ENCODE measurements at places on chromosomes 7 and 10.

GRCh38 chr7:33412331-33412730 is 283.0 kb downstream of the BBS9 start:
- no peak for DNase-seq

GRCh38 chr7:50470250-50471163 is 20.4 kb upstream of the FIGNL1 start:
- no peak for DNase-seq

DNA sequence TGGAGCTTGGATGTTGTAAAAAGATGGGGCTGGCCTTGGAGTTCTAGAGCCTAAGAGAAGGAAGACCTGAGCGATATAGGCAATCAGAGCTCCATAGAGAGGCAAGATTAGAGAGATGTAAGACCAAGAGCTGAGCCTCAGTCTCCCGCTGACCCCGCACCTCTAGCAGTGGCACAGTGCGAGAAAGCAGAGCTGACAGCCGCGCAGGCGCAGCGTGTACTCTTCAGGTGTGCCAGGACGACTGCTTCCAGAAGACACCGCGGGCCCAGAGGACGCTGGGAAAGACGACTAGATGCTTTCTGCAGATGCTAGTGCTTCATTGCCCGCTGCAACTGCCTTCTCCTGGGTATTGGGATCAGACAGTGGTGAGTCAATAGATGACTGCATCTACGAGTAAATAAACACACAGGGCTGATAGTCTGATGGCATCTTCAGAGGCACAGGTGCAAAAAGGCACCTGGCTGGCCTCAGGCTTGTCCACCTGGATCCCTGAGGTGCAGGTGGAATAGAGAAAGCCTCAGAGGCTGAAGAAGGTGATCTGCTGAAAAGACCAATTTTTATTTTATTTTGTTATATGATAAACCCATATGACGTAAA is 38.1 kb upstream of the CCDC6 start:
- DNase-seq: no peak

GRCh38 chr10:21953585-21954057 is 49.9 kb downstream of the DNAJC1 start:
- DNase-seq: no peak

DNA sequence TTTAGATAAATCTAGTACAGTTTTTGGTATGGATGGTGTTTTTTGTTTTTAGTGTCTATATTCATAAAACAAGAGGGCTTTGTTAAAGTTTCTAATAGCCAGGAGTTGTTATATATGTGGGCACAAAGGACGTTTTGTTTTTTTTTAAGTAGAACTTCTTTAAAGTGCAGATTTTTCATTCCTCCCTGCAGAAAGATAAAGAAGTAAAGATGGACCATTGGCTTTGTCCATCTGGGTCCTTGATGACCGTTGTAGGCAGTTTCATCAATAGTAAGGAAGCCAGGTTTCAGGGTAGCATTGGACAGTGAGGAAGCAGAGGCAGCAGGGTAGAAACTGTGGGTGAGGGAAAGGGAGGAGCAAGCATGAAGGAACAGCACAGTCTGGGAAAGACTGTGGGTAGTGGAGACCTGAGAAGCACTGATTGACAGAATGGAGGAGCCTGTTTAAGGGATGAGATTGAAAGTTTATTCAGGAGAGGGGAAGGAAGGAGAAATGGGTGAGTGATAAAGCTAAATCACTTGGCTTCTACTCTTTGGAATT is 5.3 kb downstream of the CALU start:
- DNase-seq: no peak

DNA sequence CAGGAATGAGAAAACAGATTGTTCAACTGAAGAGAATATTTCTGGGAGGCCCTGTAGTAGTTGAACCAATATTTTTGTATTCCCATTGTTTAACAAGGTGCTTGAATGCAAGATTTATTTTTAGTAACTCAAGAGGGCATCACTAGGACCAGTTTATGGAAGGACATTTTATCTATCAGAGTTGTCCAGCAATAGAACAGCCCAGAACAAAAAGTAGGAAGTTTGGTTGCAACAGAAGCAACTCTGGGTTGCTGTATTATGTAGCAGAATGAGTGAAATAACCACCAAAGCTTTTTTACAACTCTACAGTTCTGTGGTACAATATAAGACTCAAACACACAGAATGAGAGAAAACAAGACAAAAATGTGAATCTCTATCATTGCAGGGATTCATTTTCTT is 34.7 kb downstream of the CPED1 start:
- no peak for DNase-seq

DNA sequence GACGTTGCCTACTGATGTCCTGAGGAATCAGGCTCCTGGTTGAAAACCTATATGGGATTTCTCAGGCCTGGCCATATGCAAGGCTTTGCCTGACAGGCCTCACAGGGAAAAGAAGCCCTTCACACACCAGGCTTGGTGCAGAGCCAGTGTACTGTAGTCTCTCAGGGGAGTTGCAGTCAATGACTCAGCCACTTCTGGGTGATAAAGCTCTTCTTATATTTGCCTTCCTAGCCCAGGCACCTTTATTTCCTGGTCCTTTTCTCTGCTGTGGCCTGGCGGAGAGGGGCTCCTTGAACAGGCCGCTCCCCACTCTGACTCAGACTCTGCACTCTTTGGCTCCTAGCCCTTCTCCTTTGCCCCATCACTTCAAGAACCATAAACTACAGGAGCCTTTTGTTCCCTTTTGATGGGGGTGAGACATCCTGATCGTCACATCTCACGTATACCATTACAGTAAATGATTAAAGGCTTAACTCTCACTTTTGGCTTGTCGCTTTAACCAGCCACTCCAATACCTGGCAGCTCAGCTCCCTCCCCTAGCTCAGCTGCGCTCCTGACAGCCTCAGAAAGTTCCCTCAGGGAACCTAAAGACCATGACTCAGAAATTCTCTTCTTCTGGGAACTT is 33.5 kb downstream of the DPY19L1 start:
- peak; percentile 34 for DNase-seq

DNA sequence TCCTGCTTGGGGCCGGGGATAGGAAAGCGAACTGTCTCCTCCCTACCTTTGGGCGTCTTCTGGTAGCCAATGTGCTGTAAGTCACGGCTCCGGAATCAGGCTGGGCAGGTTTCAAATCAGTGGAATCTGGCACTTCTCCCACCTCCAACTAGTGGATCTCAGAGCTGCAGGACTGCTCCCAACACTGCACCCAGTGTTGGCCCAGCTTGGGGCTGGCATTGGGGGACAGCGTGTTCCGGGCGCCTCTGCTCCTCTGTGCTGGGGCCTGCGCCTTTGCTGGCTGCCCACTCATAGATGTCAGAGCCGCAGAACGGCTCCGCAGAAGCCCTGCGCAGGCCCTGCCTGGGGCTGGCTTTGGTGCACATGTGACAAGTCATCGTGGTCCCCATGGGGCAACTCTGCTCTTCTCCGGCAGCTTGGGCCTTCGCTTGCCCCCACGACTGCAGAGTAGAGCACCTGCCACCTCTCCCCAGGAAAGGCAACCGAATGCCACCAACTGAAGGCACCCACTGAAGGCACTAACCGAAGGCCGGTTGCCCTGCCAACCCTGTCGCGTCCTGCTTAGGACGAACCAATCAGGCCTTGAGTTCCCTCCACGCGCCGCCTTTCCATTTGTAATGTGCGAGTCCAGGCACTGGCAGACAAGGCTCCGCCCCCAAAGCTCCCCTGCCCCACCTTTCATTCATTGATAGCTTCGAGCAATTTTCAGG is 85.5 kb upstream of the ABI1 start:
- no peak for DNase-seq

DNA sequence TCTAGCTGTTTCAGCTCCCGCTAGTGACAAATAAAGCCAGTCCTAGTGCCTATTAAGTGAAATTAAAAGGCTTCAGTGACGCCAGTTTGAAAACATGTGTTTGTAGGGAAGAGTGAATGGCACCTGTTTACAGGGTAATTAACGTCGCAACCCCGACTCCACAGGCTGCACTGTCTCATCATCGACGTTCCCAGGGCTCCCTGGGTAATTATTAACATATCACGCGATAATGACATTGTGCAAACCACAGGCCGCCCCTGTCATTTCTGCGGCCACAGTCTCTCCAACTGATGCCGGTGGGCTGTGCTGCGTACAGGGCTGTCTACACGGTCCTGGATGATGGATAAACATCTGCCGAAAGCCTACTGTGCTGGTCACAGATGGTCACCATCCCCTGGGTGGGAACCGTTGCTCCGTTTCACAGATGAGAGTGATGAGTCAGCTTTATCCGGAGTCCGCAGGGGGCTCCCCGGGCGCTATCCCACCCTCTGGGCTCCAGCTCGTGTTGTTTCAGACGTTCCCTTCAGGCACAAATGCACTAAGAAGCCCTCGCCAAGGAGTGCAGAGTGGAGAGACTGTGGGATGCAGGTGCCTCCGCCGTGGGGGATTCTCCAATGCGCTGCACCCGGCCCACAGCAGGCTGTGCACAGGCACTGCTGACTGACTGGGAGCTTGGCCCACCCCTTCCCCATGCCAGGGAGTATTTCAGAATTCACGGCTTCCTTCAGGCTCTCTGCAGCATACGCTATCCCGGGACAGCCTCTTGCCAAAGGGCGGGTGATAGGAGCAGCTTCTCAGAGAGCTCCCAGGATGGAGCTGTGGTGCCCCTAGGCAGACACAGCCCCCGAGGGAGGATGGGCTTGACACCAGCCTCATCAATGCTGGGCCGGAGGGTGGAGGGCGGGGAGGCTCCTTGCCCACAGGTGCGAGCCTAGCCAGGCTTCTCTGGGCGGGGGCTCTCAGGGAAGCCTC is 491.8 kb upstream of the FOXK1 start:
- no peak for DNase-seq

DNA sequence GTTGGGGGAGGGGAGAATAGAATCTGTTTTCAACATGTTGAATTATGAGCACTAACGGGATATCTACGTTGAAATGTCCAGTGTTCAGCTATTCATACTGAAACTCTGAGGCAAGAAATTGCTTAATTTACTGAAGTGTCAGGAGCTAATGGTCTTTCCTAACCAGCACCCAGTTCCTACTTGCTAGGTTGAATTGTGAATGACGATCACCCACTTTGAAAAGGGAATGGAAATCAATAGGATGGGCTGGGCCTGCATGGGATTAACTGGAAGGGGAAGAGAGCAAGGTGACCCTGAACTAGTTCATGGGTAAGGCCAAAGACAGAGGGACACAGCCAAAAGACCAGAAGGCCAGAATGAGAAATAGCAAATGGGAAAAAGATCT is 51.3 kb downstream of the HIPK2 start:
- no peak for DNase-seq
